ENCODE measurements at places on chromosomes 3 and 15.

- no peak for DNase-seq
Measured at GRCh38 chr15:64836023-64836536, 5.6 kb upstream of the PLEKHO2 start.

- DNase-seq, result peak; percentile 77
Measured at GRCh38 chr3:58491506-58492402, at the start of gene KCTD6. Gene KCTD6, plus strand, starts transcription at chr3:58492096. Its CDS starts 6,660 bp downstream, at chr3:58498756.

- no peak for DNase-seq
Measured at GRCh38 chr15:25172691-25173090, 217.9 kb downstream of the SNRPN start.

DNA sequence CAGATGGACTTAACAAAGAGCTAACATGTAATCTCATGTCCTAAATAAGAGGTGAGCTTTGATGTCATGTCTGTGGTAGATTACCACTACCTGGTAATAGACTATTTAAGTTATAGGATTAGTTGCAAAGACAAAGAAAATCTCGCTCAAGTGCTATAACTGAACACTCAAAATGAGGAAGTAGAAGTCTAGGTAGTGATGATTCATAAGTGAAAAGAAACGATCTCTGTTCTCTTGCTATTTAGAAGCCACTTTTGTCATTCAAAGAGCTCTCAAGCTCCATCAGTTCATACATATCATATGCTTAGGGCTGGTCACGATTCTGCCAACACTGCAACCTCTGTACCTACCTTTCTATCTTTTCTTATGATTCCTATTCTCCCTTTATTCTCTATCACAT is 110.9 kb downstream of the EDEM1 start:
- DNase-seq, result no peak

GRCh38 chr15:73677146-73677607 is 7.0 kb upstream of the CD276 start:
- peak; percentile 64 for DNase-seq
